ENCODE measurements at places on chromosomes 2 and 18.
A peak's percentile ranks its signal among the peaks of the same experiment; 100 is the strongest.

DNA sequence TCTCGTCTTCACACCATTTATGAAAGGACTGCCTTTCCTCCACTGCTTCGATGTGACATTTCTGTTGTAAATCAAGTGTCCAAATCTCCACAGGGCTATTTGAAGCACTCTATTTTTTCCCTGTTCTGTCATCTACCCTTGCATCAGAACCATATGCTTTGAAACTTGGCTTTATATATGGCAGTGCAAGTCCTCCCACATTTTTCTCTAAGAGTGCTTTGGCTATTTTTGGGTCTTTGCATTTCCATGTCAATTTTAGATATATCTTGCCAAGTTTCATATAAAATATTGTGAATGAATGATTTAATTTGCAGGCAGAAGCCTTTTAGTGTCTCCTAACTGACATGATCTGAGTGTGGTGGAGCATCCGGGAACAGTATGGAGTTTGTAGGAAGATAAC is 37.8 kb upstream of the CBLN2 start:
- no peak for DNase-seq

DNA sequence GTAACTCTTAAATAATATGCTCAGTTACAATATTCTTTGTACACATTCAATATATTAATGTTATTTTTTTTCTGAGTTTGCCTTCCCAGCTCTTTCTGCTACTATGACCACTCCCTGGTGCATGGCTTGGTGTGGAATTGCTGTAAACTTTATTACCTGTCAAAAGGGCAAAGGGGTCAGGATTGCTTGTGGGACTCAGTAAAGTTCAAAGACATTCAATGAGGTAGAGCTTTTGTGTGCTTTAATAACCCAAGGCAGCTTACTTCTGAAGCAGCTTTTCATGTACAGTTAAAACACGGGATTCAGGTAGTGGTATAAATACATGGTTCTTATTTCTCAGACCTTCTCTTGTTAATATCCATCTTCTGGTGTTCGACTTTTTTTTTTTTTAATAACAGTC is 132.8 kb downstream of the MEIS1 start:
- no peak for DNase-seq

- DNase-seq = peak; percentile 91
Measured at GRCh38 chr2:186841940-186842339, 7.0 kb downstream of the ZSWIM2 start.

GRCh38 chr2:218438596-218438995 is 19.7 kb downstream of the VIL1 start:
- DNase-seq = no peak

GRCh38 chr2:7281231-7282201 is 364.3 kb downstream of the RNF144A start:
- no peak for DNase-seq

DNA sequence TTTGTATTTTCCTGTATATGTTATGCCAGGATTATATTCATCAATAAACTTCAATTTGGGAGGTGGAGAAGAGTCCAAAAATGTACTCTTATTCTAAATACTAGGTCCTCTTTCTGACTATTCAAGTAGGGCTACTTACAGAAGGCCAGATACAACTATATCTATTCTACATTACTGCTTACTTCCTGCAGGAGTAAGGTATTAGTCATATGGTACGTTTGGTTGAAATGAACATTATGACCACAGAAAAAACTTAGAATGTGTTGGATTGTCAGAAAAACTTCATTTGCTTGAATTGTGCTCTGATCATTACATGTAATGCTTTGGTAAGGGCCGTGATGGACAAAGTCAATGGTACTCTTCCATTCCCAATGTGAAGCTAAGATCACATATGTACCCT is 35.0 kb downstream of the STAT4 start:
- no peak for DNase-seq

GRCh38 chr2:63827749-63828148 is 13.9 kb upstream of the UGP2 start:
- DNase-seq = peak; percentile 74

- DNase-seq = peak; percentile 38
Measured at GRCh38 chr2:37143974-37144373, 12.8 kb downstream of the EIF2AK2 start.

GRCh38 chr2:118672571-118673158 is 174.8 kb downstream of the EN1 start:
- no peak for DNase-seq

DNA sequence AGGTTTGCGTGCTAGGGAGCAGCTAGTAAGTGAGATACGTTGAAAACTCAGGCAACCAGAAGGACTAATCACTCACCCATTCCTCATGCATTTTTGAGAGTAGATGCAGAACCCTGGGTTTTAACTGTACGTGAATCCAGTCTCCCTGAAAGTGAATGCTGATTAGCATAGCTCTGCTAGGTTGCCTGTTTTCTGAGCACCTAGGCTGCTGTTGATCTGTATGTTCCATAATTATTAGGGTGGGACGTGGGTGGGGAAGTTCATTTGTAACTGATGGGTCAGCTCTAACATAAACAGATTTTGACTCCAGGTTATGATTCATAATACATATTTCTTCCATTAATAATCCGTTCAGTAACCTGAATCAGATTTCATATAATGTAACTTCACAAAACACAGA is 379.0 kb upstream of the FANCL start:
- DNase-seq = peak; percentile 1

GRCh38 chr2:104774631-104775030 is 79.3 kb upstream of the POU3F3 start:
- DNase-seq = peak; percentile 27

DNA sequence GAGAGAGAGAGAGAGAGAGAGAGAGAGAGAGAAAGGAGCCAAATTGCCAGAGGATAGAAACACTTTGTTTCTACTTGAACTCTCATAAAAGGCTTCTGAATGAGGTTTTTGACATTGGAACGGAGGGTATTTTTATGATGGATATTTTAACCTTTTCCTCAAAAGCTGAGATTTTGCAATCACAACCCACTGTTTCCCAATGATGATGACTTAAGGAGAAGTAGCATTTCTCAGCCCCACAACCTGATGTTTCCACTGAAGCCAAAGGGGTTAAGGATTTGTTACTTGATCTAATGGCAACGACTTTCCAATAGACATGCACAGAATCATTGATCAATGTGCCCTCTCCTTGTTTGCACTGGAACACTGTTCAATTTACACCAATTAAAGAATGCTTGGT is 67.1 kb upstream of the POU3F3 start:
- DNase-seq = peak; percentile 42

- peak; percentile 7 for DNase-seq
Measured at GRCh38 chr2:56077359-56077915, 106.4 kb upstream of the CCDC85A start.

GRCh38 chr18:25568986-25569385 is 217.0 kb upstream of the ZNF521 start:
- DNase-seq = no peak

DNA sequence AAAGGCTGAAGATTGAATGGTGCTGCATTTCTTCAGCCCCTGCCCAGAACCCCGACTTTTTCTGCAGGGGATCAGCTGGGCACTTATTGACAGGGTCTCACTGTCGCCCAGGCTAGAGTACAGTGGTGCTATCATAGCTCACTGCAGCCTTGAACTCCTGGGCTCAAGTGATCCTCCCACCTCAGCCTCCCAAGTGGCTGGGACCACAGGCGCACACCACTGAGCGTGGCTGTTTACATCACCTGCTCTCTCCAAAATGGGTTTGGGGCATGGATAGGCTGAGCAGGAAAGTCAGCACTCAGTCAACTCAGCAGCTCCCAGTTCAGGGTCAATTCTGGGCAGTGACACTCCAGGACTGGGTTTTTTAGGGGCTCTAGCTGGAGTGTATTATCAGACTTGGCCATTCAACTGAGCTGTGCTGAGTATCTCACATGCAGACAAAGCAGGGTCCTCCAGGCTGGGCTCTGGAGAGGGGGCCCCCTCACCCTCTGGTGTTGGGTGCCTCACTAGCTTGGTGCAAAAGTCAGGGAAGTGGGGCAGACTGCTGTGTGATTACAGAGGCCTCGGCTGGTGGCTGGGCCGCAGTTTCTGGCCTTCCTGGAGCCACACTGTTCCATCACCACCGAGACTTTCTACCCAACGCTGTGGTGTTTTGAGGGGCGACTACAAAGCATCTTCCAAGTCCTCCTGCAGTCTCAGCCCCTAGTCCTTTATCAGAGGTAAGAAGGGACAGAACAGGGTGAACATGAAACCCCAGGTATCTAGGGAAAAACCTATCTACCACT is 4.5 kb downstream of the ABHD1 start:
- no peak for DNase-seq

GRCh38 chr2:169222665-169223064 is 139.7 kb downstream of the LRP2 start:
- no peak for DNase-seq

DNA sequence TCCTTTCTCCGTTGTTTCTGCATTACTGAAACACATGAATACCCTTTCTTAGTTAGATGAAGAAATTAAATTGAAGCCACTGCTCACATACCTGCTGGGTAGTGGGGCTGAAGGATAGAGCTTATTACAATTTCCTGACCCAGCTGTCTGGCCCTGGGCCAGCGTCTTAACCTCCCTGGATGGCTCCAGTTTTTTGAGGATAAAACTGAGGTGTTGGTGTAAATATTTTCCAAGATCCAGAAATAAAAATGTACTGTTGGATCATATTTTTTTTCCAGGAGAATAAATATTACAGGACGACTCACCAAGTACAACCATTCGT is 3.5 kb downstream of the RNF144A start:
- no peak for DNase-seq

- DNase-seq = no peak
Measured at GRCh38 chr2:1807167-1807566, 62.9 kb upstream of the PXDN start.

- no peak for DNase-seq
Measured at GRCh38 chr2:170276056-170276455, 98.1 kb downstream of the MYO3B start.

- no peak for DNase-seq
Measured at GRCh38 chr2:224014336-224014735, 24.8 kb downstream of the SERPINE2 start.

DNA sequence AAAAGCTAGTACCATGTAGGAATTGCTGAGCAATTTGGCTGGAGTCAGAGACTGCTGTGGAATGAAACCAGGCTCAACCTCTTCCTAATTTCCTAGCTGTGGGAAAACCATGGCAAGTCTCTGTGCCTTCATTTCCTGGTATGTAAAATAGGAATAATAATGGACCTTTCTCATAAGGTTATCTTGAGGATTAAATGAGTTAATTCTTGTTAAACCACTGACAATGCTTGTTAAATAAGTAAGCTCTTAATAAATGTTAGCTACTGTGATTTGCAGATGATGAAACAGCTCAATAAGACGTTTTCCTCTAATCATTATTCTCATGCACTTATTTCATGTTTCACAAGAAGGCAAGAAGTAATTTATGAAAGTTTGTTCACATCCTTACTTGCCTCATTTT is 346.7 kb downstream of the RND3 start:
- DNase-seq = no peak

DNA sequence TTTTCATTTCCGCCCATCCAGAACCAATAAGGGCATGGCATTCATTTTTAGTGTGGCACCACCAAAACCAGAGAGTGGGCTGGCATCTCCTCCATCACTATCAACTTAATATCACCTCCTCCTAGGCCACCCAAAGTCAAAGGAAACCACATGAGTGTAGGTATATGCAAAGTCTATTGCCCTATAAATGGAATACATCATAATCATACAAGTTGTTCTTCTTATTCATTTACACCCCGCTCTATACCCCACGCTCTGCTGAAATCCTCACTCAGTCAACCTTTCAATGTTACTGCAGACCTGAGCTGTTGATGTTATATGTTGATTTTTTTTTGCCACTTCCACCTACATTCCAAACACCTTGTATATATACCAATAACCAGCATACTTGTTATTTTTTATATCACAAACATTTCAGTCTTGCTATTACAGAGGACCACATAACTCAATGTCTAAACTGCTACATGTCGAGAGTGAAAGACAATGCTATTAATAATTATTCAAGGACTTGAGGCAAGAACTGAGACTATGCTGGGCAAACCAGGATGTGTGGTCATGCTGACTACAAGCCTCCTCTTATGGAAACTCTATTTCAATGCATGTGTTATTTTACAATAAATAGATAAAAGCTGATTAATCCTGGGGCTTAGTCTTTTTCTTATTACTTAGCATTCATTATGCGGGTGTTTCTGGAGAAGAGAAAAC is 466.5 kb upstream of the ID2 start:
- DNase-seq = no peak

DNA sequence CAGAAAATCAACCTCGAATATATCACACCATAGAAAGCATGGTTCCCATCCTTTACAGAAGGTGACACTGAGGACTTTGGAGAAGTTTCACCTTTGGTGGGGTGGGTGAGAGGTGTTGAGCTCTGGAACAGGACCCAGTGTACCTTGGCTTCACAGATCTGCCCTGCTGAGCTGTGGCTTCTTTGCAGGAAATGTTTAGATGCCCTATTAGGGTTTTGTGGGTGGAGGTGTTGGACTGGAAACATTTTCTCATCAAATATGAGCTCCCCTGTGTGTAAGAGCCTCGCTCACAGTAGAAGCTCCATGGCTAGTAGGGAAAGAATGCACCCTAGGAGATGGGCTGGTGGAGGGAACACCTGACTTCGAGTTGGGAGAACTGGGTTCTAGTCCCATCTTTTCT is 55.6 kb downstream of the RPL37A start:
- no peak for DNase-seq

GRCh38 chr2:83899271-83899670 is 559.8 kb downstream of the SUCLG1 start:
- DNase-seq = no peak

DNA sequence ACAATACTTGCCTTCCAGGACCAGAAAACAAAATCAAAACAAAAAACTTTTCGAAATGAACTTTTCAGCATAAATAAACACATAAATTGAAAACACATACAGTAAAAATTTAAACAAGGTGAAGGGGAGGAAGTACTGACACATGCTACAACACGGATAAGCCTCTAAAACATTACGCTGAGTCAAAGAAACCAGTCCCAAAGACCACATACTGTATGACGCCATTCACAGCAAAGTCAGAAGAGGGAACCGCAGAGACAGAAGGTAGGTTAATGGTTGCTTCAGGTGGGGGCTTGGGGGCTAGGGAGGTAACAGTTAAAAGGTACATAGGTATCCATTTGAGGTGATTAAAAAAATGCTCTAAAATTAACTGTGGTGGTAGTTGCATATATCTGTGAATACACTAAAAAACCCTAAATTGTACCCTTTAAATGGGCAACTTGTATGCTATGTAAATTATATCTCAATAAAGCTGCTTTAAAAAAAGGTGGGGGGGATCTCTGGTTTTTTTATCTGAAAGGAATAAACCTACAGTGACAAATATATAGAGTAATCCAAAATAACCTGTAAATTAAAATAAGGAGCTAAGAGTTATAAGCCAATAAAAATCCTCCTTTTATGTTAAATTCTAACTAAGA is 7.1 kb downstream of the COX7A2L start:
- no peak for DNase-seq

DNA sequence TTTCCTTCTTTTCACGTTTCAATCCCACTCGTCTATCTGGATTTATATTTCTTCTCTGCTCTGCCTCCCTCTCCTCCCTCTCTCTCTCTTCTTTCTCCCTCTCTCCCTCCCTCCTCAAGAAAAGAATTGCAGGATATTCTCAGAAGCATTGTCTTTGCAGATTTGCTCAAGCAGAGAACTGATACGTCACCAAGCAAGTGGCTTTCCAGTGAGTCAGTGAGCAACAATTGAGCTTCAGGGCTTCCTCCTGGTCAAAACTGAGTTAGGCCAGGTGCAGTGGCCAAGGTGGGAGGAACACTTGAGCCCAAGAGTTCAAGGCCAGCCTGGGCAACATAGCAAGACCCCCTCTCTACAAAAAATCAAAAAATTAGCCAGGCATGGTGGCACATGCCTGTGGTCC is 151.1 kb downstream of the SMAD2 start:
- DNase-seq = no peak

Data from adipocyte (in vitro differentiated cells).